Activated T-cell treated with anti-CD3 and anti-CD28 coated beads for 1 hour (primary cell): ENCODE measurements at places on chromosomes 16 and 17.

- DNase-seq = no peak
Observed at GRCh38 chr17:29968271-29968670, 26.8 kb downstream of the EFCAB5 start.

- no peak for DNase-seq
Observed at GRCh38 chr17:41818024-41818423, 5.2 kb downstream of the FKBP10 start.

DNA sequence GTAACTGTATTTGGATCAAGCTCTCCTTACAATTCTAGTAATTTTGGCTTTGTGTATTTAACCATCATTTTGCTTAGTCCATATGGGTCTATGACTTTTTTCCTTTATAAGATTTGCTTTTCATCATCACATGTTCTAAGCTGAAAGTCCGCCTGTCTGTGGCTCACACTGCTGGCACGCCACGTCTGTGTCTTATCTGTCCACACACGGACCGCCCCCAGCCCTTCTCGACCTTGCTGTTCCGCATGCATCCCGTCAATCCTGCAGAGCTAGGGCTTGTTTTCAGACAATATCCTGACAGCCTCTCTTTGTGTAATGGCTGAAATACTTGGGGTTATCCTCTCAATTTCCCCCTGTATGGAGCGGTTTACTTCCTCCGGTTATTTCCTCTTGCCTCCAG is 8.4 kb upstream of the ALDH3A1 start:
- DNase-seq = no peak

DNA sequence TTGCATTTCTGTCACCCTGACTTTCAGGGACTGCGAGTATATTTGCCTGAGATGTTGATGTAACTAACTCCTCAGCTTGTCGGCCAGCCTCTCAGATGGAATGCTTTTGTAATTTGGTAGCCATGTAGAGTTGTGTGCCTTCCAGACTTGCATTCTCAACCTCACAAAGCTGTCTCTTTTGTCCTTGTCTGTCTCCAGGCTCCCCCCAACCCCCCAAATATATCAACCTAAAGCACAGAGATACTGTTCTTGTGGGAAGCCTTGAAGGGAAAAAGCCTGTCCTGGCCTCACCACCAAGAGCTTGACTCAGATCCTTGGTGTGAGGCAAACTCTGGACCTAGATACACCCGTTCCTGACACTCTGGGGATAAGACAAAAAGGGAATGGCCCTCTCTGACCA is 18.4 kb downstream of the SAP30BP start:
- no peak for DNase-seq

DNA sequence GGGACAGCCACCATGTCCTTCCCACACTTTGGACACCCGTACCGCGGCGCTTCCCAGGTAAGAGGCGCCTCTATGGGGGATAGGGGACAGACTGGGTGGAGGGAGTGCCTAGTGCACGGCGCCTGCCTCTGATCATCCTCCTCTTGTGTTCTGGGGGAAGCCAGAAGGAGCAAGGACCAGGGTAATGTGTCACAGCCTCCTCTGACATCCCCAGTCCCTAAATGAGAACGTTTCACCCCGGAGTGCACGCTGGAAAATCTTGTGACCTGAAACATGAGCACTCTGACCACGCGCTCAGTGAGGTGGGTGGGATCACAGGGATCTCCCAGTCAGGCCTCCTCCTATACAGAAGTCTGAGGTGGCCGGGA is 1.1 kb downstream of the IRX6 start:
- no peak for DNase-seq

DNA sequence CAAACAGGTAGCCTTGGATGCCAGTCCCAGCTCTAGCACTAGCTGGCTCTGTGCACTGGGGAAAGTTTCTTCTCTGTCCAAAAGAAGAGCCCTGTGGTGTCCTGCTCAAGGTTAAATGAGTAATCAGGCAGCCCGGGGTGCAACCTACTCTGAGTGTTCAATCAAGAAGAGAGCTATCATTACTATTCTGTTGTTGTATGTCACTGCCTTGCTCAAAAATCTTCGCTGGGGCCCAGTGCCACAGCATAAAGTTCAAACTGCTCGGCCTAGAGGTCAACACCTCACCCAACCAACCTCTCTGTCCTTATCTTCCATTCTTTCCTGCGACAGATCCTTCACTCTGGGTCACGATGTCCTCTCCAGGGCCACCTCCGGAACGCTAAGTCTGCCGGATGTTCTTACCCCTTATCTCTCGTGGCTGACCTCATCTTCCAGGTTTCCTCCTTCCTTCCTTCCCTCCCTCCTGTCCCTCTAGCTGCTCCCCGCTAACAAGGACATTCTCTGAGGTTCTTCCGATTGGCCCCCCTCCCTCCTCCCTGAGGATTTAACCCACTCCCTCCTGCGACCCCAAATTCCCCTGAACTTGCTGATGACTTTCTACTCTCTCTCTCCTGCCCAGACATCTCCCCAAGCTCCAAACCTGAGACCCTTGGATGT is 4.4 kb downstream of the FDXR start:
- no peak for DNase-seq

GRCh38 chr17:19933221-19933620 is 44.4 kb downstream of the AKAP10 start:
- DNase-seq = no peak

DNA sequence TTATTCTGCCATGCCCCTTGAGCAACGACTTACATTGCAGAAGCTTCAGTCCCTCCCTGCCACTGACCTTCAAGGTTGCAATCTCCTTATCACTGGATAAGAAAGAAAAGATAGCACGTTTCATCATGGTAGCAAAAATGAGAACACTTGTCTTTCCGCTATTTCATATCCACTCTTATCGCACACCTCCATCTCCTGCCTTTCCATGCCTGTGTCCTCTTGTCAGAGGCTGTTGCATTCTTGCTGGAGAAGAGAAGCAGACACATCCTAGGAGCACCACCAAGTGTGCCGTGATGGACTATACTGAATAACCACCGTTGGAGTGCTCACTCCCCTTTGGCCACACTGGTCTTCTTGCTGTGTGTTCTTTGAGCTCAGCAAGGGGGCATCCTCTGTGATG is 230.6 kb upstream of the IRX3 start:
- DNase-seq = no peak

GRCh38 chr16:27792486-27793248 is 242.7 kb downstream of the KATNIP start:
- DNase-seq = no peak

DNA sequence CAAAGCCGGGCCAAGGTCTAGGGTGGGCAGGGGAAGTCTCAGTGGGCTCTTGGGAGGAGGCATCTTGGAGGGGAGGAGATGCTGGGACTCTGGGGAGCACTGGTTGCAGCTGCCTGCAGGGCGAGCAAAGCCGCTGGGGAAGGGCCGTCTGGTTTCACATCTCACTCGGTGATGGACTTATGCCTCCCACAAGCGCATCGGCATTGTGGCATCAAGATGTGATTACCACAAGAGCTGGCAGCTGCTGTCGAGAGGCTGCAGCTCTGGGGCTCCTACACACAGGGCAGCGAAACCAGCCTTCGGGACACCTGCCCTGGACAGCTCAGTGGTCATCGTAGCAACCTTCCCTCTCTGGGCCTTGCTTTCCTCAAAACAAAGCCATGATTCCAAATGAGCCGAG is 3.1 kb upstream of the KCNJ12 start:
- no peak for DNase-seq

- DNase-seq = no peak
Observed at GRCh38 chr16:69514356-69514755, 51.4 kb upstream of the NFAT5 start.

DNA sequence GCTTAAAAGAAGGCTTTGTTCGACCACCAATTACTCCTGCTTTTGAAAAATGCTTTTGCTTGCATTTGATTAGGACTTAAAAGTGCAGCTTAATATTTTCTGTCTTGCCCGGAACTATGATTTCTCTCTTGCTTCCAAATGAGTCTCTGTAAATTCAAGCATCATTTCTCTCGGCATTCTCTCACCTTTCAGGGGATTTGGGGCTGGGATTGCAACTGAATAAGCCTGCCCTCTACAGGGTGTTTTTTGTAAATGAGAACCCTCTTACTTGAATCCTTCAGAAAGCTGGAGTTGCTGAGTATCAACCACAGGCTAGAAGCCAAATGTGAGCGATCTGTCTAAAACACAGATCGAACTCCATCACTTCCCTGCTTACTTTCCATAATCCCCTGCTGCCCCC is 234.6 kb downstream of the TMEM114 start:
- no peak for DNase-seq

DNA sequence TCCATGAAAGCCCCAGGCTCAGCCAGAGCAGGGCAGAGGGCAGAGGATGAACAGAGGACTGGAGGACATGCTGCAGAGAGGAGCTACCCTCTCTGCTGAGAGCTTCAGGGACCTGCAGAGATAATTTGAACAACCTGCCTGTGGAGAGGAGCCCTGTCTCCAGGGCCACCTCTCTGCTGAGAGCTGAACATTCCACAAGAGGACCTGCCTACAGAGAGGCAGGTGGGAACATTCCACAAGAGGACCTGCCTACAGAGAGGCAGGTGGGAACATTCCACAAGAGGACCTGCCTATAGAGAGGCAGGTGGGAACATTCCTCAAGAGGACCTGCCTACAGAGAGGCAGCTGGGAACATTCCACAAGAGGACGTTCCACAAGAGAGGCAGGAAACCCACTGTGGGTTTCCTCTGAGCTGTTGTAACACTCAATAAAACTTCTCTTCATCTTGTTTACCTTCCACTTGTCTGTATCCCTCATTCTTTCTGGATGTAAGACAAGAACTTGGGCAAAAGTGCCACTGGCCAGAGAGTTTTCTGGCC is 551.9 kb upstream of the CA10 start:
- no peak for DNase-seq

DNA sequence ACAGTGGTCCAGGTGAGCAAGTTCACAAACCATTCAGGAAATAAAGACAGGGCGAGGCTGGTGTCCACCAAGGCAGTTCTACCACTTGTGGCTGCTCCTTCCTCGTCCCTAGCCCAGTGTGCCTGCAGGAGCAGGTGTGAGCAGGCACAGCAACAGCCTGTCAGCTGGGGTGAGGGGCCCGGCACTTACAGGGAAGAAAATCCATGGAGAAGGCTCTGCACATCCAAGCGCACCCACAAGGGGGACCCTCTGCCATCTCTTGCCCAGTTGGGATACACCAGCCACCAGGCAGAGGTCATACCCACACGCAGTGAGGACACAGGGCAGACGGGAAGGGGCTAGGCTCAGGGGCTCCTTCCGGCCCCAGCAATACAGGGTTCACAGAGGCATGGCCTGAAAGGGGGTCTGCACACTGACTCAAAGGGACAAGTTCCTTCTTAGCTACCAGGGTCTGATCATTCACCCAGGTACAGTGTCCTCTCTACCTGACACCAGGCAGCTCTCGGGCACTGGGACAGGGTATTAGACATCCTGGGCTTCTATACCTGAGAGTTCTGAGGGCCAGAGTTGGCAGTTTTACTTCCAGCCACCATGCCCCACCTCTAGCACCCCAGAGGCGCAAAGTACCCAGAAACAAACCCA is 27.0 kb downstream of the CDIP1 start:
- no peak for DNase-seq

- no peak for DNase-seq
Observed at GRCh38 chr16:56233795-56234566, 42.7 kb downstream of the GNAO1 start.

- DNase-seq = no peak
Observed at GRCh38 chr16:3999479-4000325, 116.5 kb downstream of the ADCY9 start.

- no peak for DNase-seq
Observed at GRCh38 chr17:81387100-81388090, 7.9 kb upstream of the BAHCC1 start.

DNA sequence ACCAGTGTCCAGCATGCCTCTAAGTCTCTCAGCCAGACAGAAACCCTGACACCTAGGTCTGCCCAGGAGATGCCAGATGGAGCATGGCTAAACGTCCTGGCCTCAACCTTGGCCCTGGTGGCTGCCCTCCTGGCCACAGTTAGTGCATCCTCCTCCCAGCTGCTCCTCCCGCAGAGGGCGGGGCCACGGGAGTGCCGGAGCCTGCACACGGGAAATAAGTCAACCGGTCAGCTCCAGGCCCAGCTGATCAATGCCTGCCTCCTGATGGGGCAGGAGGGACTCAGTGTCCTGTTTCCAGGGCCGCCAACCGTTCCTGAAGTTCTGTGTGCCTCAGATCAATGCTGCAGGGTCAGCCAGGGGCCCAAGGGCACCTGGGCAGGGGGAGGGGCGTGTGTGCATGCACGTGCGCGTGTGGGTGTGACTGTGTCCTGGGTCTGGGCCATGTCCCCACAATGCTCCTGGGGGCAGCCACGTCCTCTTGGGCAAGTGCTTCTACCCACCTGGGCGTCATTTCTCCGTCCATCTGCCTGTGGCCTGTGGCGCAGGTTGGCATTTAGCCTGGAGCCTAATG is 4.6 kb upstream of the KCNJ12 start:
- DNase-seq = no peak

DNA sequence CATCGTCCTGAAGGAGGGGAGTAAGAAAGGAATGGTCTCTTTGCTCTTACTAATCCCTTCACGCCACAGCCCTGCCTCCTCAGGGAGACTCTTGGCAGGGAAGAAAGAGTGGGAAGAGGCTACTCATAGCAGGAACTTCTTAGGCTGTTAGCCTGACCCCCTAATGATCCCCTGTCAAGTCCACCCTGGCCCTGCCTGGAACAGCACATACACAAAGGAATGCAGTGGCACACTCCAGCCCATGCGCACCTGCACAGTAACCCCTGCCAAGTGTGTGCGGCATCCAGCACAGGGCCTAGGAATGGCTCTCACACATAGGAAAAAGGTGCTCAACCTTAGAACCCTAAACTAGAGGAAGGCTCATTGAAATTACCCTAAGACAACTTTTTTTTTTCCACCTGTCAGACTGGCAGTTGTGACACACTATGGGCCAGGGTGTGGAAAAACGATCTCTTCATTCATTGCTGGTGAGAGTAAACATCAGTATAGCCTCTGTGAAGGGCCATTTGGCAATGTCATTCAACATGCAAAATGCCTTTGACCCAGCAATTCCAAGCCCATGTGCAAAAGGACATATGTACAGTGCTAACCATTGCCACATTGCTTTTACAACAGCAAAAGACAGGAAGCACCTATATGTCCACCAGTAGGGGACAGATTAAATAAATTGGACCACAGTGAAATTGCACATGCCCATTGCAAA is 50.1 kb downstream of the PIMREG start:
- DNase-seq = no peak

DNA sequence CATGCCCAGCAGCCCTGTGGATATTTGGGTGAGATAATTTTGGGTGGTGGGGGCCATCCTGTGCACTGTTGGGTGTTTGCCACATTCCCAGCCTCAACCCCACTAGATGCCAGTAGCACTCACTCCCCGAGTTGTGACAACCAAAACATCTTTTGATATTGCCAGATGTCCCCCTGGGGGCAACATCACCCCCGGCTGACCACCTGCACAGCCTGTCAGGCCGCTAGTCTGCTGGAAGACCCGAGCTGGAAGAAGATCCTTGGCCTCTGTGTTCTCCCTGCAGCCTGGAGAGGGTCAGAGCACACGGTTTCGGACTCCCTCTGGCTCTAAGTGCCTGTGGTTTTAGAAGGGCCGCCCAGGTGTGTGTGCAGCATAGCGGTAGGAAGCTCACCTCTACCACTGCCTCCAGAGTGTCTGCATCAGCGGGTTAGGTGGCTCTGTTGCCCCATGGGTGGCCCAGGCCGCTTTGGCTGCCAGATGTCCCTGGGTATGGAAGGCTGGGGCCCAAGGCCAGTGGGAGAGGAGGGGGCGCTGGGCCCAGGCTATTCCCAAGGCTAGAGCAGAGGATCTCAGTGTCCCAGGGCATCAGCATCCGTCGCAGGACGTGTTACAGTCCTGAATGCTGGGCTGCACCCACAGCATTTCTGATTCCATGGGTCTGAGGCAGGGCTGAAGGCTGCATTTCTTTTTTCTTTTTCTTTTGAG is 195.8 kb upstream of the GSE1 start:
- DNase-seq = no peak
